ENCODE measurements at places on chromosomes 1 and 21. TPM values are rescaled to one million over a fixed set of nuclear protein-coding genes. Genes with fewer than 3 reads are reported as not detected.

TRPM2 gene
- total RNA-seq = 0.26 TPM

ALX3 gene
- total RNA-seq = not detected

CNIH3 gene
- total RNA-seq = 3.7 TPM

TSACC gene
- 3.6 TPM for total RNA-seq

GRCh38 chr1:54816951-54817350 is 15.8 kb upstream of the TTC22 start:
- no peak for DNase-seq
- no peak overlapping the region for H3K4me3 ChIP-seq
- H3K36me3 ChIP-seq = no peaks in the 10 kb centered on the region
- H3K4me1 ChIP-seq = no peaks in the 10 kb centered on the region
- H3K27me3 ChIP-seq = no peaks in the 10 kb centered on the region
- H3K27ac ChIP-seq = no peak overlapping the region

DNA sequence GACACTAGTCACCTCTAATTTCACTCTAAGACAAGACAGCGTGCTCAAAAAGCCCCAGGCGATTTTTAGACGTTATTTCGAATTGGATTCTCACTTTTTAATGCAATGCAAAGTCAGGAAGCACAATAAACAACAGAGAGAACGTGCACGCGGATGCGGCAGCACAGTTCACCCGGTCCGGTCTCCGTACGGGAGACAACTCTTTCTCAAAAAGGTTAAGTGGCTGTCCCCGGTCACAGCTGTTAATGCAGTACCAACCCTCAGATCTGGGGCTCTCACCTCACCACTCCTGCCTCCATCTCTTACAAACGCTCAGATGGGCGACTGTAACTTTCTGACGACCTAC is 1.2 kb downstream of the HP1BP3 start:
- H3K36me3 ChIP-seq = no peaks in the 10 kb centered on the region
- H3K27ac ChIP-seq = peak overlapping the region; percentile 92
- H3K27me3 ChIP-seq = no peaks in the 10 kb centered on the region
- peaks cover 29% of the 10 kb centered on the region for H3K4me1 ChIP-seq
- H3K4me3 ChIP-seq = peak overlapping the region; percentile 73
- DNase-seq = no peak

DNA sequence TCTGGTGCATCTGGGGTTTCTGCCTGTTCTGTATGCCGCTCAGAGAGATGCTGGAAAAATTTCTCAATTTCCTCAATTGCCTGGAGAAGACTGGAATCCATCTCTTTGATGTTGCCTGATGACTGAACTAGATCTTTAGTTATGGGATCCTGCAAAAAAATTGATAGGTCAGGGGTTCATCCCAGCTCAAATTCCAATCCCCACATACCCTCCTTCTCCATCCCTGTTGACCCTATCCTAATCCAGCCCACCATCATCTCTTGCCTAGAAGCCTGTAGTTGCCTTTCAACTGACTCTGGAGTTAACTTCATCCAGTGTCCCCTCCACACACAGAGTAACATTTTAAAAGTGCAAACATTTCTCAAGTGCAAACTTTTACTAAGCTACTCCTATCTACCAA is at the start of gene KLF18:
Gene KLF18 (minus strand): TSS at position 101 of the 400 bp plus-strand sequence. CDS start 0 bp downstream, at position 101.
- H3K4me1 ChIP-seq = no peaks in the 10 kb centered on the region
- no peak within 1 kb of the TSS for H3K27ac ChIP-seq
- DNase-seq = no peak
- no peaks in the 10 kb centered on the region for H3K27me3 ChIP-seq
- no peak within 1 kb of the TSS for H3K4me3 ChIP-seq

DNA sequence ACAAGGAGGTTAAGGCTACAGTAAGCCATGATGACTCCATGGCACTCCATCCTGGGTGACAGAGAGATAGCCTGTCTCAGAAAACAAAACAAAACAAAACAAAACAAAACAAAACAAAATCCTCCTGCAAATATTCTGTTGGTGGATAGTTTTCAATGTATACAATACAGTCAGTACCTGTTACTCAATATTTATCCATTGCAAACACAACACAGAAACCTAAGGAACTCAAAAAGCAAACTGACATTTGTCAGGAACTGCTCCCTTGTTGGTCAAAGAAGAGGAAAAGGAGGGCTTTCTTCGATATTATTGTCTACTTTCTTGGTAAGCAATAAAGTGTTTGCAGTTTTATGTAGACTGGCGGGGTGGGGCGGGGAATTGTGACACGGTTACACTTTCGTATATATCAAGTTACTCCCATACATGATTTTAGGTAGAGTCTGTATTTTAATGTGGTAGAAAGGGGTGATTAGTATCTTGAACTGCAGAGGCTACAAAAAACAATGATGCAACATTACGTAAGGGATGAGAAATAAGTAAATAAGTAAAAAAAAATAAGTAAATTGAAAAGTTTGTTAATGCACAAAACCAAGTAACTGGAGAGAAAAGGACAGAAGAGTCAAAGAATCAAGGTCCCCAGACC is 31.8 kb downstream of the APP start:
- DNase-seq = no peak
- peak overlapping the region; percentile 78 for H3K27ac ChIP-seq
- peaks cover 52% of the 10 kb centered on the region for H3K4me1 ChIP-seq
- H3K36me3 ChIP-seq = no peaks in the 10 kb centered on the region
- no peak overlapping the region for H3K4me3 ChIP-seq

- H3K36me3 ChIP-seq = no peaks in the 10 kb centered on the region
- peak; percentile 79 for DNase-seq
- no peak overlapping the region for H3K4me3 ChIP-seq
- H3K4me1 ChIP-seq = peaks cover 8% of the 10 kb centered on the region
Observed at GRCh38 chr1:32989160-32990050, 24.8 kb upstream of the RNF19B start.

- DNase-seq = no peak
- no peak overlapping the region for H3K4me3 ChIP-seq
- H3K27ac ChIP-seq = peak overlapping the region; percentile 89
- no peaks in the 10 kb centered on the region for H3K36me3 ChIP-seq
- no peaks in the 10 kb centered on the region for H3K27me3 ChIP-seq
- H3K4me1 ChIP-seq = peaks cover 10% of the 10 kb centered on the region
Observed at GRCh38 chr21:37561941-37562919, 195.7 kb downstream of the DYRK1A start.

- no peaks in the 10 kb centered on the region for H3K36me3 ChIP-seq
- H3K27ac ChIP-seq = no peak overlapping the region
- DNase-seq = no peak
- H3K27me3 ChIP-seq = no peaks in the 10 kb centered on the region
- H3K4me1 ChIP-seq = peaks cover 21% of the 10 kb centered on the region
Observed at GRCh38 chr1:61142726-61143500, 60.6 kb downstream of the NFIA start.
